PC-3 (cell line): ENCODE measurements at places on chromosomes 1 and 21. TPM values are rescaled to one million over a fixed set of nuclear protein-coding genes. Genes with fewer than 3 reads are reported as not detected.

The LAMC1 gene
- 71.5 TPM in 2 replicates for total RNA-seq

The IFI44L gene
- total RNA-seq = 4.1 and 5.5 TPM in 2 replicates

The DDR2 gene
- 0.77 and 1.4 TPM in 2 replicates for total RNA-seq

The CFHR1 gene
- not detected in 2 replicates for total RNA-seq

The HES5 gene
- 0.84 and 1.8 TPM in 2 replicates for total RNA-seq

The KRTAP19-3 gene
- not detected in 2 replicates for total RNA-seq

The SPRR2F gene
- not detected in 2 replicates for total RNA-seq

The OR6K3 gene
- total RNA-seq = not detected in 2 replicates

The KCND3 gene
- total RNA-seq = not detected in 2 replicates

The DBT gene
- total RNA-seq = 5.1 and 6.1 TPM in 2 replicates

The GPR52 gene
- 0.44 and 3.6 TPM in 2 replicates for total RNA-seq

The FALEC gene
- 0.73 TPM in 1 of 2 replicates, not detected in the other for total RNA-seq

GRCh38 chr1:100530880-100531487, 7.0 kb upstream of the GPR88 start:
- H3K27ac ChIP-seq = no peak overlapping the region
- H3K27me3 ChIP-seq = no peaks in the 10 kb centered on the region
- H3K4me1 ChIP-seq = no peaks in the 10 kb centered on the region

DNA sequence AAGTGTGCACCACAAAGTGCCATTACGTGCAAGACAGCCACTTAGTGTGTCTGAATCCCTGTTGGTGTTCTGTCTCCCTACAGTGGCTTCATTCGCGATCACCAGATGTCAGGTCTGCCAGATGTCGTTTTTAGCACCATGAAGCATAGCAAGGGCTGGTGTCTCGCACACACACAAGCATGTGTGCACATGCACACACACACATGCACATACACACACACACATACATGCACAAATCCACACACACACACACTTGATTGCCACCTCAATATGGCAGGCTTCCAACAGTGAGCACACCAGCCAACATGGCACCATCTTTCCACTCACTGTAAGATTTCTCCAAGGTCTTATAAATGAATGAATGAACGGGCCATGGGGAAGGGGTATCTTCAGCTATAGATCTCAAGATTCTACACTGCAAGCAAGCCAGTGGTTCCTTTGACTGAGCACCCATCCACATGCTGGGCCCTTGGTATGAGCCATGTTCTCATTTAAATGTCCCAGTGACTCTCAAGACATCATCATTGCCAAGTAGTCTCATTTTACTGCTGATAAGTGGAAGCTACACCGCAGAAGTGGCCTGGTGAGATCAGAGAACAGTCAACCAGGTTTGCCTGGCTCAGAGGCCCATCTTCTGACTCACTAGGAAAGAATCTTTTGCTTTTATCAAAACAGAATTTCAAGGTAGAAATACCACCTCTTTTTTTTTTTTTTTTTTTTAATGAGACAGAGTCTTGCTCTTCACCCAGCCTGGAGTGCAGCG, 84.9 kb downstream of the SIM2 start:
- peak overlapping the region; percentile 48 for H3K27ac ChIP-seq
- peak; percentile 96 for DNase-seq
- no peaks in the 10 kb centered on the region for H3K27me3 ChIP-seq
- peaks cover 49% of the 10 kb centered on the region for H3K4me1 ChIP-seq

GRCh38 chr1:90973897-90974798, 47.7 kb downstream of the ZNF644 start:
- peak; percentile 38 for DNase-seq
- H3K27ac ChIP-seq = 0 out of 2 replicates have a peak overlapping the region, but pooled peaks have one; percentile 2
- peaks cover 15% of the 10 kb centered on the region for H3K36me3 ChIP-seq
- H3K4me3 ChIP-seq = no peak overlapping the region

- peaks cover 8% of the 10 kb centered on the region; the same call in 1 of the 2 replicates for H3K4me1 ChIP-seq
- H3K27ac ChIP-seq = no peak overlapping the region
- no peak for DNase-seq
Measured at GRCh38 chr21:36166705-36167104, 10.1 kb downstream of the DOP1B start.

DNA sequence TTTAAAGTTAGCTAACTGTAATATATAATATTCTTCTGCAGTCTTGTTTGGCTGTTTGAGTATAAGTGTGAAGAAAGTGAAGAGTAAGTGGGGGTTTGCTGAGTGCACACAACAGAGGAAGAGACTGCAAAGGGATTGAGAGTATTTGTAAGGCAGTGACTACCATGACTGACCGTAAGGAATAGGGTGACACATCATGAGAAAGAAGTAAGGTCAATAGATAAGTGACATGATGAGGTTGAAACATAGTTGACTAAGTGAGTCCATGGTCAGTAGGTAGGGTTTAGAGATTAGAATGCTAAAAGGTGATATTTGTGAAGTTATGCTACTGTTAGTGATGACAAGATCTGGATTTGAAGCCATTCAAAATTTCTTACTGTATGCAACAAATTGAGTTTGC, 27.7 kb downstream of the WARS2 start:
- H3K27me3 ChIP-seq = no peaks in the 10 kb centered on the region
- no peaks in the 10 kb centered on the region for H3K36me3 ChIP-seq
- H3K4me3 ChIP-seq = no peak overlapping the region
- no peak overlapping the region for H3K27ac ChIP-seq
- H3K4me1 ChIP-seq = no peaks in the 10 kb centered on the region

- no peaks in the 10 kb centered on the region for H3K27me3 ChIP-seq
- H3K36me3 ChIP-seq = no peaks in the 10 kb centered on the region
- no peak for DNase-seq
- H3K4me1 ChIP-seq = no peaks in the 10 kb centered on the region
- H3K27ac ChIP-seq = no peak overlapping the region
Measured at GRCh38 chr1:38915352-38915948, 26.2 kb downstream of the RHBDL2 start.

- H3K4me3 ChIP-seq = no peak overlapping the region
- no peaks in the 10 kb centered on the region for H3K36me3 ChIP-seq
- no peaks in the 10 kb centered on the region for H3K27me3 ChIP-seq
- H3K27ac ChIP-seq = no peak overlapping the region
- no peak for DNase-seq
Measured at GRCh38 chr1:2343023-2343935, 48.1 kb downstream of the MORN1 start.

DNA sequence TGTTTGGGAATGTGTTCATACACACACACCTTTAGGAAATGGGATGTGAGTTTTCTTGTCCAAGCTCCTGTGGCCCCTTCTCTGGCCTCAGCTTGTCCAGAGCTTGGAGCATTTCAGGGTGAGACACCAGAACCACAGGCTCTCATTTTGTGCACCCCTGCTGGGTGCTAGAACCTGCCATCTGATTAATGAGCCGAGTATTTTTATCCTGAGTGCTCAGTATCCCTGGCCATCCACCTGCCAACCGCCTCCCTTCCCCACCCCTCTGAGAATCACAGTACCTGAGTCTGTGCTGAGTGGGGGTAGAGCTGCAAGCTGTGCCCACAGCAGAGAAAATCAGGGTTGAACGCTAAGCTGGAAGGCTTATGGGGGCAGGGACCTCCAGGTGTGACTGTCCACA, 1.4 kb downstream of the CASQ1 start:
- H3K27me3 ChIP-seq = no peaks in the 10 kb centered on the region
- peaks cover 9% of the 10 kb centered on the region; the same call in 1 of the 2 replicates for H3K4me1 ChIP-seq
- H3K4me3 ChIP-seq = no peak overlapping the region
- no peak for DNase-seq

DNA sequence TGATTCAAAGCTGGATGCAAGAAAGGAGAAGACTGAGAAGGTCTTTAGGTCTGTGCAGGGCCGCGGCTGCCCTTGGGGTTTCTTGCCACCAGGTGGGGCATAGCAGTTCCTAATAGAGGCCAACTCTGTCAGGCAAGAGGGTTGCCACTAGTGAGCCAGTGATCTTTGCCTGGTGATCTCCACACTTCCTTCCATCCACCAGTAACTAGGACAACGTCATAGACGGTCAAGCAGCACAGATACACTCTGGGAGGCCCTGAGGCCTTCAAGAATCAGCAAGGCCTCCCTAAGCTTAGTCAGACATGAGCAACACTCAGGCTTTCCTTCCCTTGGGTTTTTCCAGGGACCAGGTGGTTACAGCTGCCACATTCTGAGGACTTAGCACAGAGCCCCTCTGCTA, 32.9 kb upstream of the ATP2B4 start:
- H3K4me1 ChIP-seq = peaks cover 36% of the 10 kb centered on the region
- no peak overlapping the region for H3K4me3 ChIP-seq
- no peak overlapping the region for H3K27ac ChIP-seq
- no peaks in the 10 kb centered on the region for H3K36me3 ChIP-seq
- peak; percentile 69 for DNase-seq
- H3K27me3 ChIP-seq = no peaks in the 10 kb centered on the region

GRCh38 chr1:171261336-171261735, 13.0 kb downstream of the FMO1 start:
- no peaks in the 10 kb centered on the region for H3K4me1 ChIP-seq
- H3K36me3 ChIP-seq = no peaks in the 10 kb centered on the region
- no peak overlapping the region for H3K27ac ChIP-seq
- DNase-seq = no peak
- H3K4me3 ChIP-seq = no peak overlapping the region

- no peak overlapping the region for H3K27ac ChIP-seq
- no peak overlapping the region for H3K4me3 ChIP-seq
- no peaks in the 10 kb centered on the region for H3K36me3 ChIP-seq
- H3K27me3 ChIP-seq = no peaks in the 10 kb centered on the region; the same call in 1 of the 2 replicates
- H3K4me1 ChIP-seq = no peaks in the 10 kb centered on the region
Measured at GRCh38 chr1:89332461-89332860, 31.4 kb upstream of the GBP6 start.

- H3K27me3 ChIP-seq = no peaks in the 10 kb centered on the region
- no peaks in the 10 kb centered on the region for H3K36me3 ChIP-seq
- no peak overlapping the region for H3K27ac ChIP-seq
- no peak overlapping the region for H3K4me3 ChIP-seq
Measured at GRCh38 chr1:44371206-44371605, 16.1 kb upstream of the ERI3 start.

DNA sequence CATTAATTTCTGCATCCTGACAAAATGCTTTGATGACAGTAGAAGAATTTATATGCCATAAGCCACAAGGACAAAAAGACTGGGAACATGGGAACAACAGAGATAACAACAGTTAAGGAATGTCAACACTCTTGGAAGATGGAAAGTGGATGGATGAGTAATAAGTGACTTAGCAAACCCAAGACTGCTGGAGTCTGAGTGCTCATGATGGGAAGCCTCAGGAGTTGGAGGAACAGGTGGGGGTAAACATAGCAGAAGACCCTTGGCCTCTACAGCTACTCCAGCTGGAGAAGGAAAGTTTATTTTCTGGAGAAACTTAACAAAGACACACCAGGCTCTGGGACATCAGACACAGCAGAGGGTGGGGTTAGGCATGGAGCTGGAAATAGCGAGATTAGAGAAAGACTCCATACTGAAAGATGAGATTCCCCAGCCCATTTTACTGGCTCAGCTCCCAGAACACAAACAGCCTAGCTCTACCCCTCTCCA, 13.6 kb downstream of the G0S2 start:
- DNase-seq = peak; percentile 84
- peaks cover 39% of the 10 kb centered on the region for H3K4me1 ChIP-seq
- H3K4me3 ChIP-seq = no peak overlapping the region
- no peaks in the 10 kb centered on the region for H3K27me3 ChIP-seq
- H3K27ac ChIP-seq = peak overlapping the region; percentile 34
